ENCODE measurements at places on chromosomes 1 and 21. TPM values are rescaled to one million over a fixed set of nuclear protein-coding genes. Genes with fewer than 3 reads are reported as not detected.

DNA sequence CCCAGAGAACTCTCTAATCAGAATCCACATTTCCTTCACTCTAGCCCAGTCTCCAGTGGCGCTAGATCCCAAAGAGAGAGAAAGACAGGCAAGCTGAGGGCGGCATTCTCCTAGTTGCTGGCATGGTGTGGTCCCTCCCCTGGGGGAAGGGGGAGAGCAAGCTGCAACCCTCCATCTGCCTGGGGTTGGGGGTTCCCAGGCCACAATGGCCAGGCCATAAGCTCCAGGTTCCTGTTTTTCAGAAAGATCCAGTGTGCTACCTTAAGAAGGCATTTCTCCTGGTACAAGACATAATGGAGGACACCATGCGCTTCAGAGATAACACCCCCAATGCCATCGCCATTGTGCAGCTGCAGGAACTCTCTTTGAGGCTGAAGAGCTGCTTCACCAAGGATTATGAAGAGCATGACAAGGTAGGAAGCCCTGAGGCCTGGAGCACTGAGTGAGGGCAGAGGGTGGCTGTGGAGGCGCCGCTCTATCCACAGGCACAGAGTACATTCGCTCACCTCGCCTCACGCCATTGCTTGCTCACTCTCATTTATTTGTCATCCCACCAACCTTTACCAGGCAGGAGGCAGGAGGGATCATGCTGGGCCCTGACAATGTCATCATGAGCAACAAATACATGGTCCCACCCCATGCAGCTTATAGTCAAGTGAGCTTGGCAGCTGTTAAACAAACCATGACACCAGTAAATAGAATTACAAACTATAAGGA lies 6.6 kb downstream of the CSF1 start:
- no peaks in the 10 kb centered on the region for H3K36me3 ChIP-seq
- peaks cover 16% of the 10 kb centered on the region for H3K4me1 ChIP-seq
- H3K27ac ChIP-seq = no peak overlapping the region
- DNase-seq = no peak
- H3K4me3 ChIP-seq = no peak overlapping the region

DNA sequence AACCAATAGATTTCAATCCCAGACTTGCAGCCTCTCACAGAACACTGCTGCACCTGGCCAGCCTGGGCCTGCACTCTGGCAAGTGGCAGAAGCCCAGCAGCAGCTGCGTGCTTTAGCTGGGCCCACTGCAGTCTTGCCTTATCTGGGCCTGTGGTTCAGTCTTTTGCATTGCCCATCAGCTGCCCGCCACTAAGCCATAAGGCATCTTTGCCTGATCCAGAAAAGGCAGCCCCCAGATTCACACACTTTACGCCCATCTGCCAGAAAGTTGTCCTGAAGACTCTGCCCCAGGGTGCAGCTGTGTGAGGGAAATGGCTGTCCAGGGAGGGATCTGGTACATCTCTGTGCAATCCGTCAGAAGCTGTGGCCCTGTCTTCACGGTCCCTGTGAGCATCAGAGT lies 217.0 kb downstream of the DNAH14 start:
- H3K4me3 ChIP-seq = no peak overlapping the region
- no peaks in the 10 kb centered on the region for H3K4me1 ChIP-seq
- DNase-seq = no peak
- no peaks in the 10 kb centered on the region for H3K36me3 ChIP-seq
- no peak overlapping the region for H3K27ac ChIP-seq
- H3K27me3 ChIP-seq = no peaks in the 10 kb centered on the region

DNA sequence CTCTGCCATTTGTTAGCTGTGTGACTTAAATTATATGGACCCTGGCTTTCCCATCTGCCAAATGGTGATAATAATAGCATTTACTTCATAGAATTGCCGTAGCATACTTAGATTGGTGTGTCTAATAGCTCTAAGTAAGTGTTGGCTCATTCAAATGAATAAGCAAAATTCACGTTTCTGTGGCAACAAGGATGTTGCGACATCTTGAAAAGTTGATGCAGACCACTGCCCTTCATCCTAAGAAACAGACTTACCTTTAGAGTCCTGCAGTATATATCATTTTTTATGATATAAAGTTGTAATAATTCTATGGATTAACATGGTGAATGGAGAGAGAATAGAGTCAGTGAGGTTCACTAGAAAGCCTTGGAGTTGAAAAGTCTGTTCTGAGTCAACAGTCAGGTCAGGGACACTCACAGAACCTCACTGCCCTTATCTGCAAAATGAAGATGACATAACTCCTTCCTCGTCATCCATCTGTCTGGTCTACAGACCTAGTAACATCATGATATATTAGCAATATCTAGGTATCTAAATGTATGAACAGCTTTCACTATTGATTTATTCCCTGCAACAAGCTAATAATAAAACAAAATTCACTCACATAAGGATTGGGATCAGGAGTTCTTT lies 167.3 kb upstream of the C8B start:
- H3K36me3 ChIP-seq = no peaks in the 10 kb centered on the region
- no peak overlapping the region for H3K4me3 ChIP-seq
- DNase-seq = no peak
- no peaks in the 10 kb centered on the region for H3K27me3 ChIP-seq
- H3K27ac ChIP-seq = no peak overlapping the region
- H3K4me1 ChIP-seq = no peaks in the 10 kb centered on the region

GRCh38 chr1:87362063-87362833 lies 33.6 kb downstream of the LMO4 start:
- H3K27ac ChIP-seq = no peak overlapping the region
- no peak for DNase-seq
- no peaks in the 10 kb centered on the region for H3K4me1 ChIP-seq
- H3K36me3 ChIP-seq = no peaks in the 10 kb centered on the region
- H3K4me3 ChIP-seq = no peak overlapping the region
- no peaks in the 10 kb centered on the region for H3K27me3 ChIP-seq

- H3K4me3 ChIP-seq = no peak overlapping the region
- no peak overlapping the region for H3K27ac ChIP-seq
- DNase-seq = no peak
- no peaks in the 10 kb centered on the region for H3K27me3 ChIP-seq
- no peaks in the 10 kb centered on the region for H3K36me3 ChIP-seq
Observed at GRCh38 chr21:14270631-14271030, 54.7 kb downstream of the RBM11 start.

- no peaks in the 10 kb centered on the region for H3K27me3 ChIP-seq
- no peak for DNase-seq
- H3K4me1 ChIP-seq = peaks cover 12% of the 10 kb centered on the region
- no peak overlapping the region for H3K27ac ChIP-seq
Observed at GRCh38 chr21:35048183-35048601, 910 bp downstream of the RUNX1 start.

GRCh38 chr21:35227786-35228185 lies 178.7 kb upstream of the RUNX1 start:
- DNase-seq = no peak
- no peaks in the 10 kb centered on the region for H3K4me1 ChIP-seq
- H3K27me3 ChIP-seq = no peaks in the 10 kb centered on the region
- no peaks in the 10 kb centered on the region for H3K36me3 ChIP-seq
- H3K4me3 ChIP-seq = no peak overlapping the region
- no peak overlapping the region for H3K27ac ChIP-seq

- no peaks in the 10 kb centered on the region for H3K27me3 ChIP-seq
- peaks cover 6% of the 10 kb centered on the region for H3K4me1 ChIP-seq
Observed at GRCh38 chr21:32698971-32699693, 28.7 kb downstream of the SYNJ1 start.

DNA sequence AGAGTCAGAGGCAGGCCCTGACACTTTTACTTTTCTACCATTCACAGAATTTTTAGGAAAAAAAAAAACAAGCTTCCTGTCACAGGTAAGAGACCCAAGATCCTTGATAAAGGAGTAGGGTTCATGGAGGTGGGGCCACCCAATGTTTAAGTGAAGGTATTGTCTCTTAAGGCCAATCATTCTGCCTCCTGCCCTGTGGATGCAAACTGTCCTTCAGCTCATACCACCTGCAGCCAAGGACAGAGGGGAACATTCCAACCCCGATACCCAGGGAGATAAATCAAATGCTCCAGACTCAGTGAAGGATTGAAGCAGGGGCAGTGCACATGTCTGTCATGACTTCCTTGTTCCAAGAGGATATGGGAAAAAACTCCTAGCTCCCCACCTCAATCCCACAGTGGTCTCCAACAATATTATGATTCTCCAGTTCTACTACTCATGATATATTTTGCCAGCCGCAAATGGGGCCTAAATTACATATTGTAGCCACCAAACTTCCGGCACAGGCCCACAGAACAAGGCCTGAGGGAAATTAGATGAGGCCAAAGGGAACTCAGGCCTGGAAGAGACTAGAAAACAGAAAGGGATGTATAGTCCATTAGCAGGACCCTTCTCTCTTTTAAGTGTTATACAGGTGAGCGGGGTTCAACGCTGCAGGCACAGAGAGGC lies 59.5 kb downstream of the TRABD2B start:
- DNase-seq = no peak
- no peak overlapping the region for H3K27ac ChIP-seq
- H3K27me3 ChIP-seq = no peaks in the 10 kb centered on the region
- no peaks in the 10 kb centered on the region for H3K36me3 ChIP-seq
- no peak overlapping the region for H3K4me3 ChIP-seq
- peaks cover 44% of the 10 kb centered on the region for H3K4me1 ChIP-seq

DNA sequence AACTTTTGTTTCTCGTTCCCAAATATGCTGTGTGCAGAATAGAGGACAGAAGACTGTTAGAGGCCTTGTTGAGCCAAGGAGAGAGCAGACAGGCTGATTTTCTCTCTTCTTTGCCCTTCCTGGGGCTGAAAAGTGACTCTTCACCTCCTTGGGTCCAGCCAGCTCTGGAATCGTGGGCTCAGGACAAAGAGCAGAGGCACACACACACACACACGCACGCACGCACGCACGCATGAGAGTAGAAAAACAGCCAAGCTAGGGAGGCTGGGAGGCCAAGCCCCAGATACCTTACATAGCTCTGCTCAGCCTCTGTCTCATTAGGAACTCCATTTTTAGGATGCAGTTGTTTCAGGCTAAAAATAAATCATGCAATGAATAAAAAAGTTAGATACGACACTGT lies at the start of gene CASQ2:
TSS of gene CASQ2 (minus strand) at position 166 of the 400 bp plus-strand sequence. CDS start 173 bp downstream, outside the sequence.
- DNase-seq = no peak
- no peak within 1 kb of the TSS for H3K27ac ChIP-seq
- no peaks in the 10 kb centered on the region for H3K27me3 ChIP-seq
- peaks cover 9% of the 10 kb centered on the region for H3K4me1 ChIP-seq
- no peak within 1 kb of the TSS for H3K4me3 ChIP-seq
- no peaks in the 10 kb centered on the region for H3K36me3 ChIP-seq

- DNase-seq = no peak
- H3K4me1 ChIP-seq = peaks cover 13% of the 10 kb centered on the region
- H3K27me3 ChIP-seq = no peaks in the 10 kb centered on the region
- H3K4me3 ChIP-seq = no peak overlapping the region
Observed at GRCh38 chr1:201053155-201053860, 29.8 kb upstream of the KIF21B start.

GRCh38 chr1:207010726-207011125 lies 21.8 kb downstream of the C1orf116 start:
- H3K4me3 ChIP-seq = no peak overlapping the region
- H3K4me1 ChIP-seq = peaks cover 23% of the 10 kb centered on the region
- DNase-seq = no peak
- no peaks in the 10 kb centered on the region for H3K36me3 ChIP-seq
- H3K27ac ChIP-seq = peak overlapping the region; percentile 84

- H3K4me3 ChIP-seq = no peak overlapping the region
- no peak overlapping the region for H3K27ac ChIP-seq
- peaks cover 86% of the 10 kb centered on the region for H3K4me1 ChIP-seq
- H3K36me3 ChIP-seq = peaks cover 14% of the 10 kb centered on the region
- H3K27me3 ChIP-seq = no peaks in the 10 kb centered on the region
Observed at GRCh38 chr21:41482980-41483379, 25.0 kb downstream of the TMPRSS2 start.

DNA sequence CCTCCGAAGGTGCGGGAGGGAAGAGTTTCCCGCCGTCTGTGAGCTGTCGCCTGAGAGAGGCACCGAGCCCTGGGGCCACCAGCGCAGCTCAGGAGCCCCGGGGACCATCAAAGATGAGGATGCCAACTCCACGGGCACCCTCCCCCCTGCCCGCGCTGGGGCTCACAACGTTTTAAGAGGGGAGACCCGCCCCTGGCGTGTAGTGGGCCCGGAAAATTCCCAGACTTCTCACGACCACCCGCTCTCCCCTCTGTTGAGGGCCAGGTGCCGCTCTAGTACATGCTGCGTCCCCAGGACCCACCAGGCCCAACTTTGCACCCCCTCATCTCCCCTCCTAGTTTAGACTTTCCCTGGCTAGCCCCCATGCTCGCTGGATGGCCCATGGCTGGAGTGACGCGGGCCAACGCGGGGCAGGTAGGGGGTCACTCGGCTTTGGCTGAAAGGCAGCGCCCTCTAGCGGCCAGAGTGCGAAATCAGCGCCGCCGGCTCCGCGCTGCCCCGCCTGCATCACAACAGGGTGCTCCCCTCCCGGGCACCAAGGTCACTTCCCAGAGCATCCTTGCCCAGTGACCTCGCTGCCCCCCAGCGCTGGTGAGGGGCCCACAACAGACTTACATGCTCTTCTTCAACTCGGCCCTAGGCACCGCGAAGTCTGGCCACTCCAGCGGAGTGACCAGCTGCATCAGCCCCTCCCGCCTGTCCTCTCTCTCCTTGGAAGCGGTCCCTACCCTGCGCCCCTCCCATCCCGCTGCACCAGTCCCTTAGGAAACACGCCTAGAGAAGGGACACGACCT lies 1.8 kb downstream of the CD160 start:
- DNase-seq = peak; percentile 65
- no peak overlapping the region for H3K27ac ChIP-seq
- no peaks in the 10 kb centered on the region for H3K27me3 ChIP-seq

GRCh38 chr1:219124163-219124562 lies 49.5 kb upstream of the LYPLAL1 start:
- H3K27me3 ChIP-seq = no peaks in the 10 kb centered on the region
- H3K27ac ChIP-seq = no peak overlapping the region
- no peaks in the 10 kb centered on the region for H3K4me1 ChIP-seq
- H3K4me3 ChIP-seq = no peak overlapping the region
- no peak for DNase-seq

DNA sequence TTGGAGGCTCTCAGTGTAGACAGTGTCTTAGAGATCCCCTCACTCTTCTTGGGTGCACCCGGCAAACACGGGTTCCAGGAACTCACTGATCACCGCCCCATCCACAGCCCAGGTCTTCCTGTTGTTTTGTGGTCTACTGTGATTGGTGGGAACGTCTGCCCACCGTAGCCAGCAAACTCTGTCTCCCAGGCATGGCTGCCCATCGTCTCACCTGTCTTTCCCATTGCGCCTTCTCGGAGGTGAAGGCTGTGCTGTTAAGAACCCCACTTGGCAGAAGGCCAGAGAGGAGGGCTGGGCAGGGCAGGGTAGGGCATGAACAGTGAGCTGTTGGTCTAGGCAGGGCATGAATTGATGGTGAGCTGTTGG lies 14.1 kb upstream of the KCNA2 start:
- no peak for DNase-seq
- H3K4me3 ChIP-seq = no peak overlapping the region
- peaks cover 11% of the 10 kb centered on the region for H3K4me1 ChIP-seq
- H3K36me3 ChIP-seq = no peaks in the 10 kb centered on the region

Gene SLC50A1
- total RNA-seq = 13.7 TPM

Gene VANGL2
- 7.8 TPM for total RNA-seq

Gene ITPKB
- total RNA-seq = 13.0 TPM

Gene KCNAB2
- 7.0 TPM for total RNA-seq

All from body of pancreas (tissue), 4 donors.